MM.1S (cell line): ENCODE measurements at places on chromosomes 6 and 20.

- DNase-seq, result peak; percentile 70
Measured at GRCh38 chr6:31079656-31080261, 32.6 kb downstream of the C6orf15 start.

DNA sequence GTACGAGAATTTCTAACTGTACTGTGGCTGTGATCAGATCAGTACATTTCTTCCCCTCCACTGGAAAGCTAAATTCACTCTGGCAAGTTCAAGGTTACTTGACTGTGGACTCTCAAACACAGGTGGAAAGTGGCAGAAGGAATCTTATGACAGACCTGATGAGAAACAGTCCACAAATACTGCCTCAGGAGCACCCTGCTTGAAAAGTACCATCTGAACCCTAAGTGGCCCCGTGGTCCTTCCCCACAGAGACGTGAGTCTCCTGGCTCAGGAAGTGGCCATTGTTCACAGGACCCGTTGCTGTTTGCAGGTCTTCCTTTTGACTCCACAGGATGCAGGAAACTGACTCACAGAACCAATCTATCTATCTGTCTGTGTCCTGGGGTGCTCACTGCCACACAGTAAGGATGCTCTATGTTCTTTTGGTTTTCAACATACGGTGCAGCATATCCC lies 47.5 kb upstream of the NHSL1 start:
- DNase-seq, result no peak

GRCh38 chr20:12984069-12984765 lies 24.6 kb upstream of the SPTLC3 start:
- no peak for DNase-seq

DNA sequence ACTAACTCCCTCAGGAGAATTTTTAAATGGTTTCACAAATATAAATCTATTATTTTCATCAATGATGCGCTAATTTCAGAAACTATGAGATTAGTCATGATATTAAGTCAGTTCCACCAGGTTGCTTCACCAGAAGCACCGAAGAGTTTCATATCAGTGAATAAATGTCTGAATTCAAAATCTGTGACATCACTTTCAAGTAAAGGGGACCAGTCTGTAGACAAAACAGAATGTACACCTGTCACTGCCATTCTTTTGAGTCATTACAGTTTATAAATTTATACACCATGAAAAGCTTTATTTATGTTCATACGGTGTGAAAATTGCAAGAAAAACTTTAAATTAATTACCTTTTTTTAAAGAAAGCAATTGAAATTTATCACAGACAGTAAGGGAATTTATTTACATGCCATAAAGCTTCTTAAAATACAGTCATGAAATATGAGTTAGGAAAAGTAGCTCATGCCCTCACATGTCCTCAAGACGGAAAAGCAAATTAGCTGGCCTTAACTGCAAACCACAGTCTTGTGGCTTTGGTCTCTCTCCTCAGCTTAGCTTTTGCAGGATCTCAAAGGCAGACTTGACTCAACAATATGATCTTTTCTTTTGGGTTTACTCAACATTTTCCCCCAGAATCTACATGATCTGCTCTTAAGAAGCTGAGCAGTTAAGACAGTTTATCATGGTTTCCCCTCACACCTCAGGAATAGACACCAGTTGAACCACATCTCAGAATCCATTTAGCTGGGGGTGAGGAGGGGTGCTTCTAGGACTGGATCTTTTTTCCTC lies 177.7 kb upstream of the MCHR2 start:
- no peak for DNase-seq

- no peak for DNase-seq
Measured at GRCh38 chr6:84977363-84977705, 212.9 kb upstream of the TBX18 start.

DNA sequence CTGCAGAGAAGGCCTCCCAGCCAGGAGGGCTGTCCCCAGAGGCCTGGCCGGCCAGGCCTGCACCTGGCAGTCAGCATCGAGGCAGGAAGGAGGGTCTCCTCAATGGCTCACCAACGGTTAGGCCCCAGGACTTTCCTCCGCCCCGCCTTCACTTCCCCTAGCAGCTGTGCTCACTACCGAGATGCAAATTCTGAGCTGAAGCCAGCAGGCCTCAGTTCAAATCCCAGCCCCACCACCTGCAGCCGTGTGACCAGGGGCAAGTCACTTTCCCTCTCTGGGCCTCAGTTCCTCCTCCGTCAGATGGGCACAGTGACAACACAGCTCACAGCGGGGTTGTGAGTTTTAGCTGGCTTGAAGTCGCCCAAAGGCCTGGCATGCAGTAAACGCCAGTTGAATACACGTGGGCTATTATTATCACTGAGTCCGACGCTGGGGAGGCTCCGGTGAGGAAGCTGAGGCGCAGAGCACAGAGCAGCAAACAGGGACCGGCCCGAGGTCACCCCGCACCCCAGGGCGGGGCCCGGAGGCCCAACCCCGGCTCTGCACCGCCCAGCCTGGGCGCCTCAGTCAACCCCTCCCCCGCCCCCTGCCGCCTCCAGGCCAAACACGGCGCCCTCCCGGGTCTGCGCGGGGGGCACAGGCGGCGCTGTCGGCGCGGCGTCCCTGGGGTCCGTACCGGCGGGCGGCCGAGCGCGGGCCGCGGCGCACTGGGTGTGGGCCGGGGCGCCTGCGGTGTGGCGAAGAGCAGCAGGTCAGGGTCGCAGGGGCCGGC lies 671 bp downstream of the E2F1 start:
- DNase-seq, result peak; percentile 87

- DNase-seq, result no peak
Measured at GRCh38 chr6:148508401-148509041, 165.9 kb downstream of the SASH1 start.

DNA sequence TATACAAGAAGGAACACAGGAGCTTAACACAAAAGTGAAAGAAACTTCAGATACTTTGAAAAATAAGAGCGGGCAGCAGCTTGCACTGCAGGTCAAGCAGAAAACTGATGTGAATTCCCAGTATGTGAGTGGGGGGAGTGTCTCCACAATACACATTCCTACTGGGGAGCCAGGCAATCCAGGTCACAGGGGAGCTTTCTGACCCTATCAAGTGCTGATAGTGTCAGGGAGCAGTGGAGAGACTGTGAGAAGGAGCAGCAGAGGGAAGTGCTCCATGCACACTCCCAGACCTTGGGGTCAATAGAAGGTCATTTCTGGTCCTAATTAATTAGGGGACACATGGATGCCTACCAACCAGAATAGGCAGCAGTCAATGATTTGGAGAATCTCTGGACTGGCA lies 59.4 kb downstream of the PDSS2 start:
- no peak for DNase-seq

- DNase-seq, result no peak
Measured at GRCh38 chr6:145034664-145035063, 700.7 kb downstream of the EPM2A start.

GRCh38 chr6:138571181-138571580 lies 71.9 kb upstream of the NHSL1 start:
- no peak for DNase-seq

DNA sequence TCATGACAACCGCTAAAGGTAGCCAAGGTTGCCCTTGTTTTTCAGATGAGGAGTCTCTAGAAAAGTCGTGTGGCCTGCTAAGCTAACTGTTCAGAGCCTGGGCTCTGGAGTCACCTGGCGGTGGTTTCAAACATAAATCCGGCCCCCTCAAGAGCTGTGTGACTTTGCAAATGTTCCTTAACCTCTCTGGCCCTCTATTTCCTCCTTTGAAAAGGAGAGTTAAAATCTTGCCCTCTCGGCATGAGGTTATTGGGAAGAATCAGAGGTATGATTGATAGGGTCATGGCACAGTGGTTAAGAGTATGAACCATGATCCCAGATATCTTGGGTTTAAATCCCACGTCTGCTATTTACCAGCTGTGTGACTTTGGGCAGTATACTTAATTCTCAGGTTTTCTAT lies 5.6 kb upstream of the LBP start:
- DNase-seq, result no peak

DNA sequence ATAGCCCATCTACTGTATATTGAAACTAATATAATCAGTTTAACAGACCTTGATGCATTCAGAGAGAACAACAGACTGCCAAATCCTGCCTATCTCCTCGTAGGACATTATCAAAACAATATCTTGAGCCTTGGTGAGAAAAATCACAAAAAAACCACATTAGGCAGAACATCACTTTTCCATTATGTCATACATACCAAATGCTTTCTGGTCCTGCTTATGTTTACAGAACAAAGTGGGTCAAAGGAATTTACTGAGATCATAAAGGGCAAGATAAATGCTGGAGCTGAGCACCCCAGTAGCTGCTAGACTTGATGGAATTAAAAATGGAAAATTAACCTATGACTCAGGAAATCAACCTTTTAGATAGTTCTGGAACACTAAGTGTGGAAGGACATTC lies 195.3 kb upstream of the KCNK16 start:
- DNase-seq, result no peak

- DNase-seq, result no peak
Measured at GRCh38 chr6:34178357-34179105, 32.6 kb upstream of the GRM4 start.

GRCh38 chr6:157298216-157298724 lies 25.0 kb downstream of the TMEM242 start:
- no peak for DNase-seq

GRCh38 chr6:24486065-24486464 lies 3.3 kb downstream of the GPLD1 start:
- no peak for DNase-seq

DNA sequence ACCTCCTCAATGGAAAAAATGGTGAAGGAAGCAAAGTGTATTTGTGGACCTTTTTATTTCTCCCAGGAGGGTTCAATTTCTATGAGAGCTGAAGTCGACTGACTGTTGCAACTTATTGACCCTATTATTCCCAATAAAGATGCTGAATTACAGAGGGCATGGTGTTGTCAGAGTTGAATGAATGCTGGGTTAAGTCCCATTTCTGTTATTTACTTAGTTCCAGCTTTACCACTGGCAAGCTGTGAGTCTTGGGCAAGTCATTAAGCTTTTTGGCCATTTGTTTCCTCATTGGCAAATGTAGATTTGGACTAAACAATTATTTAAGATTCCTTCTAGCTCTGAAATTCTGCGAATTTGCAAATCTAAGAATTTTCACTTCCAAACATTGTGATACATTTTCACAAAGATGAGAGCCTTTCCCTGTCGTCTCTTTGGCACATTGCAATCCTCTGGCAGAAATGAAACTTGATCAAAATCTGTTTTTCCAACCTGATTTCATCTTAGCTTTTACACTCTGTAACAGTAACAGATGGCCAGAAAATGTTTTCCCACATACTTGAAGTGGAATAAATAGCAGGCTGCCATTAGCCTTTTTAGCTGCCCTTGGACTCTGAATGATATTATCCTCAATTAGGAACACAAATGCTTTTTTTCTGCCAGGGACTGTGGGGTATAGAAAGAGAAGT lies 21.3 kb downstream of the BLTP3A start:
- DNase-seq, result no peak

GRCh38 chr6:142695016-142695415 lies 250.0 kb downstream of the HIVEP2 start:
- DNase-seq, result no peak

- DNase-seq, result no peak
Measured at GRCh38 chr20:62831361-62831788, 14.5 kb downstream of the COL9A3 start.
